ENCODE measurements at places on chromosomes 2 and 18.

DNA sequence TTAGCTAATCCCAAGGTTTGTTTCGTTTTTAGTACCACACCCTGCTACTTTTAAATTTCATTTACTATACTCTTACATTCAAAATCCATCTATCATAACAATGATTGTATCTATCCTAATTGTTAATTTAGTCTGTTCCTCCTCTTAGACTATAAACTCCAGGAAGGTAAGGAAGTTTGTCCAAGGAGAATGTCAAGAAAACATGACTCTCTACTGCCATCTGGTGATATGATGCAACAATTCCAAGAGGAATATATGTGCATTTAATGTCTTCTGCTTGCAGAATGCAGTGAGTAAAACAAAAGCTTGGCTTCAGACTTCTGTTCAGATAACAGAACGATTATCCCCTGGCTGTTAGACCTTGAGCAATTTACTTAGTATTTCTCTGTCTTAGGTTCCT, 1267.1 kb downstream of the LRP1B start:
- peak; percentile 81 for DNase-seq

DNA sequence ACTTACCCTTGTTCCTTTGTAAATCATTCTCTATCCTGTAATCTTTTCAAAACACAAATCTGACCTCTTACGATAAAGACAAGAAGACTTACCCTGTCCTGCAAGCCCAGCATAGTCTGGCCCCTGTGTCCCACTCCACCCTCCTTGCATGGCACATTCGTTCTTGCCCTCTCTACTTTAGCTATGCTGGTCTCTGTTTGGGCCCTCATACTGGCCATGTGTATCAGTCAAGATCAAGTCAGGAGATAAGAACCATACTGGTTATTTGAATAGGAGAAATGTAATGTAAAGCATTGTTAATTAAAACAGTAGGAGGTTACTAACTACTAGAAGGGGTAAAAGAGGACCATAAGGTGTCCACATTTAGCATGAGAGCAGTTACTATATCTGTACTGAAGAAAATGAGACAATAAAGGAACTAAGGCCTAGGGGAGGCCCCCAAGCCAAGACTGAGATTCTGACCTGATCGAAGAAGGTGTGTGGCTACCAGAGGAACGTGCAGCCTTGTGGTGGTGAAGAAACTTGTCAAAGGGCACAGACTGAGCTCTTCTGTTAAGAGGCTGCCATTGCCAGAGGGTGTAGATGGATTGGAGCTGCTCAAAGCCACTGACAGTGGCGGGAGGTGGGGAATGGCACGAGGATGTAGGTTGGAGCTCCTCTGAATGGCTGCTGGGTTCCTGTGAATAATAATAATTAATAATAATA, 80.8 kb downstream of the KCTD18 start:
- no peak for DNase-seq

- no peak for DNase-seq
Observed at GRCh38 chr2:134137182-134137611, 116.7 kb upstream of the MGAT5 start.

DNA sequence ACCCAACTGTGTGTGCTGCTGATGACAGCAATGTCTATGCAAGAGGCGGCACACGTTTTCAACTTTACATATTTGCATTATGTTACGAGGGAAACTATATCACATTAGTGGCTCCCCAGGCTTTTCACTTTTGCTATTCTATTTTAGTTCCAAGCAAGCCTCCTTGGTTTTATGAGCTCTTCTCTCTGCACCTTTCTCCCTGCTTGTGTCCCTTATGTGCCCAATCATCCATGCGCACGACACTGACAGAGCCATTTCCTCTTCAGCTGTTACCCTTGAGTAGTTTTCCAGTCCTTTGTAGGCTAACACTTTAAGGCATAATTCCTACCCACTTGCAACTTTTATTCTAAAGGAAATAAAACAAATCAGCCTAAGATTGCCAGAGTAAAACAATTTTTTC, 154.3 kb downstream of the TCF4 start:
- DNase-seq, result no peak

- DNase-seq, result no peak
Observed at GRCh38 chr2:211061612-211062296, 505.4 kb downstream of the CPS1 start.
